Activated CD4-positive, alpha-beta T cell treated with anti-CD3 and anti-CD28 coated beads, Interleukin-2, Interleukin-6, amounts not matched to agents 100 ng/mL and 50 ng/mL, durations not matched to agents 16 hours and 8 hours (primary cell): ENCODE measurements at places on chromosomes 4 and X.

GRCh38 chr4:4333265-4333706, 43.2 kb downstream of the ZBTB49 start:
- no peak for DNase-seq

GRCh38 chr4:188107931-188108843, 1.2 kb downstream of the TRIML2 start:
- DNase-seq, result no peak

DNA sequence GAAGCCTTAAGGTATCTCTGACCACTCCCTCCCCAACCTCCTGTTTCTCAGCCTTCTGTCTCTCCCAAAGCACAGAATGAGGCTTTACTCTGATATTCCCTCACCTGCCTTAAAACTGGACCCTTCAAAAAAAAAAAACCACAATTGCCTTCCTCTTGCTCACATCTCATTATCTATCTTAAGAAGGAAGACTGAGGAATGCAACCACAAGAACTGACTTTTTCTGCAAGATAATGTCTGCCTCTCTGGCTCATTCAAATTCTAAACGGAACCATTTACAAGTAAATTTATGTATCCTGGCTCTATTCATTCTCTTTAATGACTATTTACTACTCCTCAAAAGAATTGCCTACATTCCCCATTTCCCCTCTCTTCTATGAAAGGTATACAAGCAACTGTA, 545.5 kb upstream of the HTR2C start:
- no peak for DNase-seq

- DNase-seq, result no peak
These were observed 22.1 kb upstream of the SMIM14 start for GRCh38 chr4:39660757-39661156.

GRCh38 chr4:61992351-61992750, 792.2 kb downstream of the ADGRL3 start:
- no peak for DNase-seq

DNA sequence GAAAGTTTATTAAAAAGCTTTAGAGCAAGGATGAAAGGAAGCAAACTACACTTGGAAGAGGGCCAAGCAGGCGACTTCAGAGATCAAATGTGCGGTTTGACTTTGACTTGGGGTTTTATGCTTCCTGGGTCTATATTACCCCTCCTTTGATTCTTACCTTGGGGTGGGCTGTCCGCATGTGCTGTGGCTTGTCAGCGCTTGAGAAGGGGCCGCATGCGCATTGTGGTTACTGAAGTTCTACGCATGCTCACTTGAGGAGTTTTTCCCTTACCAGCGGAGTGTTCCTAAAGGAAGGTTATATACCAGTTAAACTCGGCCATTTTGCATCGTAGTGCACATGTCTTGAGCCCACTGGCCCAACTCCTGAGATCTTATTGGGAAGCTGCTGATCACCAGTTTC, 9.9 kb downstream of the ZNF157 start:
- DNase-seq, result peak; percentile 42

GRCh38 chr4:119750048-119750447, 121.4 kb upstream of the PDE5A start:
- no peak for DNase-seq

- DNase-seq, result peak; percentile 37
These were observed 164.9 kb downstream of the MAML3 start for GRCh38 chr4:139988863-139989765.

- no peak for DNase-seq
These were observed 219.9 kb downstream of the SHOX start for GRCh38 chrX:850471-850916.

GRCh38 chr4:612749-613125, 12.6 kb upstream of the PDE6B start:
- no peak for DNase-seq

DNA sequence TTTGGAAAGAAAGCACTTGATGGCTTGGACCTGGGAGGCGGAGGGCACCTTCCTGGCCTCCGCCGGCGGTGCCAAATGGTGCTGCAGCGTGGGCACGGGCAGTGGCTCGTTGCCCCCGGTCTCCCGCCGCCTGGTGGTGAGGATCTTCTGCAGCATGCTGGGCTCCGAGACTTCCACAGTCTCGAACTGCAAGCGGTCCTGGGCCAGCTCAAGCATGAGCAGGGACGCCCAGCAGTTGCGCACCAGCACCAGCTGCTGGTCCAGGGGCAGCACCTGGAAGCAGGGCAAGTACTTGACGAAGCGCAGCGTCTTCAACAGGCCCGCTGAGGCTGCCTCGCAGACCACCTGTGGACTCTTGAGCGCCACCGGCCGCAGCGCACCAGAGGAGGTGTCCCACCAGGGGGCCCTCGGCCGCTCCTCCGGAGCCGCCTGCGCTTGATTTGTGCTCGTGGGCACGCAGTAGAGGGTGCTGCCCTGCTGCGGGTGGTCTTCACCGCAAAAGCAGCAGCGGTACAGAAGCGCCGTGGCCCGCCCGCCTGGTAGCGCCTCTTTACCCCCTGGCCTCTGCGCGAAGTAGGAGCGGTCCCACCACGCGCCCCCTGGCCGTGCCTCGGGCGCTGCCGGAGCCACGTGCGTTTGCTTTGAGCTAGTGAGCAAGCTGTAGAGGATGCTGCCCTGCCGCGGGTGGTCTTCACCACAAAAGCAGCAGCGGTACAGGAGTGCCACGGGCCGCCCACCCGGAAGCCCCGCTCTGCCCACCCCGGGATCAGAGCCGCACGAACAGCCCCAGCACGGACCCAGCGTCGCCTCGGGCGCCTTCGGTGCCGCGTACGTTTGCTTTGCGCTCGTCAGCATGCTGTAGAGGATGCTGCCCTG, 689 bp downstream of the NR0B1 start:
- no peak for DNase-seq
